CD4-positive, alpha-beta memory T cell (primary cell): ENCODE measurements at places on chromosomes 12 and 14. TPM values are rescaled to one million over a fixed set of nuclear protein-coding genes. Genes with fewer than 3 reads are reported as not detected.

DNA sequence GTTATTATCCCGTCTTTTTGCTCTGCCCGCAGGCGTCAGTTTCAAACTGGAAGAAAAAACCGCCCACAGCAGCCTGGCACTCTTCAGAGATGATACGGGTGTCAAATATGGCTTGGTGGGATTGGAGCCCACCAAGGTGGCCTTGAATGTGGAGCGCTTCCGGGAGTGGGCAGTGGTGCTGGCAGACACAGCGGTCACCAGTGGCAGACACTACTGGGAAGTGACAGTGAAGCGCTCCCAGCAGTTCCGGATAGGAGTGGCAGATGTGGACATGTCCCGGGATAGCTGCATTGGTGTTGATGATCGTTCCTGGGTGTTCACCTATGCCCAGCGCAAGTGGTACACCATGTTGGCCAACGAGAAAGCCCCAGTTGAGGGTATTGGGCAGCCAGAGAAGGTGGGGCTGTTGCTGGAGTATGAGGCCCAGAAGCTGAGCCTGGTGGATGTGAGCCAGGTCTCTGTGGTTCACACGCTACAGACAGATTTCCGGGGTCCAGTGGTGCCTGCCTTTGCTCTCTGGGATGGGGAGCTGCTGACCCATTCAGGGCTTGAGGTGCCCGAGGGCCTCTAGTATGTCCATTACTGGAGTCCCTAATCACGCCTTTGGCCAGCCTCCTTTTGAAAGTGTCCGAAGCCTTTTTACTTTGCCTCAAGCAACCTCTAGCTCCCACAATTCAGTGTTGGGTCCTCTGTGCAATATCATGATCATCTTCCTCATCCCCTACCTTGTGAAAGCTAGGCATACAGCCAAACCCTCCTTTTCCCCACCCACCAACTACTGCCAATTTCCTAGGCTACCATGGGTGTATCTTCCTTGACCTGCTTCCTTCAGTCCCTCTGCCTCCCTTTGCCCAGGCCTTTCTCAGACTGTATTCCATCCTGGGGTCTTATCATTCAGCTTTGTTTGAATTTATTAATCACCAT, 891 bp downstream of the SPRYD4 start:
- DNase-seq = no peak

DNA sequence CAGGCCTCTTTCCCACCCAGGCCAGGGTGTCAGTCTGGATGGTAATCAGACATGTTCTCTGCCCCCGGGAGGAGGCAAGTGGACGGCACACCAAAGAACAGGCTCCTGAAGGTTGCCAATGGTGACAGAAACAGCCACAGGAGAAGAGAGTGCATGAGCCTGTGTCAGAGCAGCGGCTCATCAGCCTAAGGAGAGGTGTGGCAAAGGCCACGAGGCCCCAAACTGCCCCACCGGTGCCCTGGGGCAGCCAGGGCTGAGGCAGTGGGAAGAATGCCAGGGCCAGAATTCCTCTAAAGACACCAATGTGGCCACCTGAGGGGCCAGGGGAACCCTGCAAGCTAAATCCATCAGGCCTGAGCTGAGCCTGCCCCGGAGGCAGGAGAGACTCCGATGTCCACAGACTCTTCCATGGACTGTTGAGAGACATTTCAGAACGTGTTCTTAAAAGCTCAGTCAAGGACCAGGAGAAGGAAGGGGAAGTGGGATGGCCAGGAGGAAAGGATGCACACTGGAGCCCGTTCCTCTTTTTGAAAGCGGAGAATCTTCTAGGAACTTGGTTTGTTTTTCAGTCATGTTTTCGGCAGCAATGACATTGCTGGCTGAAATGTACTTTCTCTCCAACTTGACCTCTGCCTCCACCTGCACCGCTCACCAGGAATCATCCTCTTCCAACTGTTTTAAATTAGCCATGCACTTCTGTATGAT, 176.3 kb upstream of the FKBP4 start:
- DNase-seq = no peak

DNA sequence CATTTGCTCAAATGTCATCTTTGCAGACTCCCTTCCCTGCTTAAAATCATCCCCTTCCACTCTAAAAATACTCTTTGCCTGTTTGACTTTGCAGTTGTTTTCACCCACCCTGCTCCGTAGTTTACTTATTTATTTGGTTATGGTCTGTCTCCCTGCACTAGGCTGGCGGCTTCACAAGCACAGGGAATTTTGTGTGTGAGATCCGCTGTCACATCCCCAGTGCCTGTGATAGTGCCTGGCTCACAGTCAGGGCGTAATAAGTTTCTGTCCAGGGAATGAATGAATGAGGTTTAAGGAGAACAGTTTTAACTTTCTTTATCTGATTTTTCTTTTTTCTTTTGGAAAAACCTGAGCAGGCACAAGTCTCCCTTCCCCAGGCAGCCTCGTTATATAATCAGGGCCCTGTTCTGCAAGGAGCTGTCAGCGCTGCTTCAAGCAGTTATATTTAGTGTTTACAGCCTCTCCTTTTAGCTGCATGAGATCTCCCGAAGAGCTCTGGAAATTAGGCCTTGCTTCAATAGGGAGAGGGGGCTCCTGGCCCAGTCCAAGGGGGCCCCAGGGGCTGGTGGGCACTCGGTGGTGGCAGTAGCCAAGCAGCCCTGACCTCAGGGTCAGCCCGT, 107.1 kb downstream of the AACS start:
- DNase-seq = no peak

DNA sequence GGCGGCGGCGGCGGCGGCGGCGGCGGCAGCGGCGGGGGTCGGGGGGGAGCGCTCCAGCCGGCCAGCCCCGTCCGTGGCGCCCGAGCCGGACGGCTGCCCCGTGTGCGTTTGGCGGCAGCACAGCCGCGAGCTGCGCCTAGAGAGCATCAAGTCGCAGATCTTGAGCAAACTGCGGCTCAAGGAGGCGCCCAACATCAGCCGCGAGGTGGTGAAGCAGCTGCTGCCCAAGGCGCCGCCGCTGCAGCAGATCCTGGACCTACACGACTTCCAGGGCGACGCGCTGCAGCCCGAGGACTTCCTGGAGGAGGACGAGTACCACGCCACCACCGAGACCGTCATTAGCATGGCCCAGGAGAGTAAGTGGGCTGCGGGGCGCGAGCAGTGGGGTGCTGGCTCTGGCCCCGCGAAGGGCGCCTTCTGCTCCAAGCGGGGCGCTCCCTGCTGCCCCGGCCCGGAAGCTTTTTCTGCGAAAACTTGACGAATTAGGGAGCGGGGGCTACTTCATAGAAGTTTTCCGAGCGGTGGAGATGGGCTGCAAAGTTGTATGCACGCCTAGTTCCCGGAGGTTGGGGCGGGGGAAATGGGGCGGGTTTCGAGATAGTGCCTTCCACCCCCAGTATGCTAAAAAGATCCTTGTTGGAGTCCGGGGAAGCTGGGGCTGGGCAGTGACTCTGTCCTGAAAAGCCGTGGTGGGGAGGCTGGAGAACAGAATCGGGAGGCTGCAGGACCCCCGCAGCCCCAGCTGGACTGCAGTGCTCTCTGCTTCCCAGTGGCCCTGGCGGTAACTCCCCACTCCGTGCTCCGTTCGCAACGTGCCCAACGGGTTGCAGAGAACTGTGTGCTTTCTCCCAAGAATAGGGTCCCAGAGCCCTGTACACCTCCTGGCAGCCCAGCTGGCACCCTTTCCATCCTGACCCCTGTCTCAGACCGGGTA, 751 bp downstream of the GDF11 start:
- peak; percentile 52 for DNase-seq

DNA sequence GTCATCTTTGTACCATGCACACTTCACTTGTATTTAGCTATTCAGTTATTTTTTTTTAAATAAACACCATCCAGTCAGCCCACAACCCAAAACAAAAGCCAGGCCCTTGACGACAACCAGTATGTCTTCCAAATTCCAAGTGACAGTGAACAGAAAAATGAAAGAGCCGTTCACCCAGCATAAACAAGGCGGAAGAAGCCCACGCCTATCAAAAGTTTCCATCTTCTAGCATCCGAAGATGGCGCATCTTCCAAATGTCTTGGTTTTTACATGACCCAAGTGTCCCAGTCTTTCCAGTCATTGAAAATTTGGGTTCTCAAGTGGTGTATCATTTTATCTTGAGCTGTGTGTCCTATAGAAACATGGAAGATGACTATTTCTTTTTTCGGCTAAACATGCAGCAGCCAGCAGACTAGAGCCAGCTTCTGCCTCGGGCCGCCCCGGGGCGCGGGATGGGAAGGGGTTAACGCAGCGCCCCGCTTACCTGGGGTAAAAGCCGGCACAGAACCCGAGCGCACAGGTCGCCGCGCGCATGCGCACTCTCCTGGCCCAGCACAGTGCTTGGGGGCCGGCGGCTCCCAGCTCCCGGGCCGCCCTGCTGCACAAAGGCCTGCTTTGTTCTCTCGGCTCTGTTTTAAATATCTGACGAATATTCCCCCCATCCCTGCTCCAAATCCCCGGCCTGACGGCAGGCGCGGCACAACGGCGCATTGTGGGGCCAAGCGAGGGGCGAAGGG, 164.8 kb downstream of the ZFP36L1 start:
- DNase-seq = peak; percentile 54

DNA sequence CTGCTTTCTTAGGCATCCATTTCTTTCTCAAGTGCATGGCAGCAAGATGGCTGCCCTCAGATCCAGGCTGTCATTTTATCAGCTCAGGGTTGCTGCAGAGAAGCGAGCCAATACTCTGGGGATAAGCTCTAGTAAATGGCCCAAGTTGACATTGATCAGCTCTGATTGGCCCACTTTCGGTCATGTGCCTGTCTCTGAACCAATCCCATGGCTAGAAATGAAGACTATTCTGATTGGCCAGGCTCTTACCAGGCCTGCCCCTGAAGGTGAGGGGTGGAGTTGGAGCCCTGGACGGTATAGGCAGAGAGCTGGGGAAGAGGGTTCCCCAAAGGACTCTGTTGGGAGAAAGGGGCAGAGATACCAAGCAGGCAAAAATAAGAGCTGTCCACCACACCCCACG, 41.4 kb downstream of the MYO1H start:
- DNase-seq = no peak

DNA sequence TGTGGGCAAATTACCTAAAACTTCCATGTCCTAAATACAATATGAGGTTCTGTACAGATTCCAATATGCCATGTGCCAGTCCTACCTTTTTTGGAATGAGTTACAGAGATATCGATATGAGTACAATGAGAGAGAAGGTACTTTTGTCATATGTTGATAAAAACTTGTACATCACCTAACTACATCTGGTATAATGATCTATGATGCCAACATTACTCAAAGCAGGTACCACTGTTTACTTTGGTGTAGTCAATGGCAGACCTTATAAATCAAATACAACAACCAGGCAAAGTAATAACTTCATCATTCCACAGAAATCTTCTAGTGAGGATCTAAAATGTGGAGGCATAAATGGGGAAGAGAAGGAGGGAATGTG, 12.7 kb downstream of the TEP1 start:
- DNase-seq = no peak

DNA sequence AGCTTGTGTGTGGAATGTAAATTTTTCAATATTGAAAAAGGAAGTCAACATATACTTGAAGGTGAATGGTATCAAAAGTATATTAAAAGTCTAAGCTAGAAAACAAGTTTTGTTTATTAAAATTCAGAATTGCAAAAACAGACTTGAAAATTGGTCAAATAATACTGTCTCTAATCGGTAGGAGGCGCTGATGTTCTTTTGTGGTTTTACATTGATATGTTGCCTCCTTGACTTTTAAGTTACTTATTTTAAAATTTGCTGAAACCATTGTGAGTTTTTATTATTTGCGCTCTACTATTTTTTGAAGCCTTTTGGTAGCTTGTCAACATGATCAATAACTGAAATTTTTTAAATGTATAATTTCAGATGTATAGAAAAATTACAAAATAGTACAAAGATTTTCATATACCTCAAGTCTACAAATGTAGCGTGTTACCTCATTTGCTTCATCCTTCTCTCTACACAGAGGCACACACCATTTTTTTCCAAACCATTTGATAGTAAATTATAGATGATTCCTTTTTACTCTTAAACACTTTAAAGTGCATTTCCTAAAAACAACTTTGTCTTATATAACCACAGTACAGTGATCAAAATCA, 6.9 kb downstream of the RTRAF start:
- peak; percentile 51 for DNase-seq

DNA sequence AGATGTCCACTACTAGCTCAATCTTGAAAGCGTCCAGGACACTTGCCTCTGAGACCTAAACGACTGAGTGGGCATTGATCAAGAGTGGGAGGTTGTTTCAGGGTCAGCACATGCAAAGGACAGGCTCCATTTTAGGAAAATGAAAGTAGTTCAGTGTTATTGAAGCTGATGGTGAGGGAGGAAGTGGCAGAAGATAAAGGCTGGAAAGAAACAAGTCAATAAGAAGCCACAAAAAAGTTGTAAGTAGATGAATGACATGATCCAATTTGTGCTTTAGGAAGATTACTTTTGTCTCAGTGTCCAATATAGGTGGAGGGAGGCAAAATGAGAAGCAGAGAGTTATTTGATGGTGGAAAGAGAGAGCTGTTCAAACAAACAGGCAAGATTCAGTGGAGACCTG, 22.0 kb downstream of the GPR65 start:
- peak; percentile 28 for DNase-seq

Gene MAP3K9
- 6.4 TPM for total RNA-seq

Gene SOAT2
- total RNA-seq = 0.42 TPM

Gene GLI1
- 0.30 TPM for total RNA-seq

Gene SLC2A14
- total RNA-seq = 3.5 TPM
